H1 (cell line): ENCODE measurements at places on chromosomes 3 and 15. TPM values are rescaled to one million over a fixed set of nuclear protein-coding genes. Genes with fewer than 3 reads are reported as not detected.

The PDZRN3 gene
- 4.2 and 5.0 TPM in 2 replicates for polyA plus RNA-seq

The ZPLD1 gene
- polyA plus RNA-seq = not detected in 2 replicates

The SLC27A2 gene
- polyA plus RNA-seq = 3.6 and 5.6 TPM in 2 replicates

The REC114 gene
- polyA plus RNA-seq = 0.12 TPM in 1 of 2 replicates, not detected in the other

The PLCD1 gene
- polyA plus RNA-seq = 15.3 and 25.7 TPM in 2 replicates

The CPEB1 gene
- polyA plus RNA-seq = 4.4 and 5.4 TPM in 2 replicates

The C3orf70 gene
- polyA plus RNA-seq = 1.1 and 1.7 TPM in 2 replicates
